ENCODE measurements at places on chromosomes 4 and X. TPM values are rescaled to one million over a fixed set of nuclear protein-coding genes. Genes with fewer than 3 reads are reported as not detected.
A peak's percentile ranks its signal among the peaks of the same experiment; 100 is the strongest.

EGFL6 gene
- total RNA-seq = not detected

FRMD7 gene
- not detected for total RNA-seq

ELOVL6 gene
- 1.1 TPM for total RNA-seq

TRIM2 gene
- 13.9 TPM for total RNA-seq

MAGEA10 gene
- total RNA-seq = not detected

- DNase-seq = no peak
These were observed 114.8 kb downstream of the KDR start for GRCh38 chr4:55010550-55010949.

- no peak for DNase-seq
These were observed 15.6 kb upstream of the TSPAN5 start for GRCh38 chr4:98673978-98674377.

DNA sequence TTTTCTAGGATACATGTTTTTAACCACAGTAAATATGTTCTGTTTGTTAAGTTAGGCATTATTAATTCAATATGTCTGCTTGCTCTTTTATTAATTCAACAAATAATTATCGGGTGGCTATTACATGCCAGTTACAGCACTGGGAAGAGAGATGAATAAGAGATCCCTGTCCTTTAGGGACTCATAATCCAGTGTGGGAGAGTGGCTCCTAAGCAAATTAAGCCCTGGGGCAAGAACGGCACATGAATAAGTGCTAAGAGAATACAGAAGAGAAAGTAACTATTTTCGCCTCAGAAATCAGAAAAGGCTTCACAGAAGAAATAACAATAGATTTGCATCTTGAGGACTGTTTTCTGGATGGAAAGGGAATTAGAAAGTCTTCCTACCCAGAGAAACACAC lies 236.7 kb downstream of the NR3C2 start:
- DNase-seq = no peak

DNA sequence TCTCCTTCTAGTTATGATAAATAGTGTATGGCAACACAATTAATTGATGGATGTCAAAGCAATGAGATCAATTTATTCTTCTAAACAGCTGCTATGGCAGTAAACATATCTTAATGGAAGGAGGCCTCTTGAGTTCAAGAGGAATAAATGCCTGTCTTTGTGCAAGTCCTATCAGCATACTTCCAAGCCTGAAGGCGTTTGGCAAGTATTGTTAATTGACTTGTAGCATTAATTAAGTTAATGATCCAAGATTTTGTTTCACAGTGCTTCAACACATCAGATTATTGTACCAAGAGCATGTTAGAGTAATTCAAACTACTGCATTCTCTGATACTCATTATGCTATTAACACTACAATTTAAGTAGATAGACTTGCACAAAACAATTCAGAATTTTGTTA lies 144.8 kb downstream of the FAT4 start:
- no peak for DNase-seq

DNA sequence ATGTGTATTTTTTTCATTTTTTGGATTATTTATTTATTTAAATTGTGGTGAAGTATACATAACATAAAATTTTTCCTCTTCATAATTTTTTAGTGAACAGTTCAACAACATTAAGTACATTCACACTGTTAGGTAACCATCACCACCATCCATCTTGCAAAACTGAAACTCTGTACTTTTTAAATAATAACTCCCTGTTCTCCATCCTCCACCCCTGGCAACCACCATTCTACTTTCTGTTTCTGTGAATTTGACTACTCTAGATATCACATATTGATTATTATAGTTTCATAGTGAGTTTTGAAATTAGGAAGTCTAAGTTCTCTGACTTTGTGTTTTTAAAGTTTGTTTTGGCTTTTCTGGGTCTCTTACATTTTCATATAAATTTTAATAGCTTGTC lies 89.3 kb upstream of the STX18 start:
- no peak for DNase-seq

DNA sequence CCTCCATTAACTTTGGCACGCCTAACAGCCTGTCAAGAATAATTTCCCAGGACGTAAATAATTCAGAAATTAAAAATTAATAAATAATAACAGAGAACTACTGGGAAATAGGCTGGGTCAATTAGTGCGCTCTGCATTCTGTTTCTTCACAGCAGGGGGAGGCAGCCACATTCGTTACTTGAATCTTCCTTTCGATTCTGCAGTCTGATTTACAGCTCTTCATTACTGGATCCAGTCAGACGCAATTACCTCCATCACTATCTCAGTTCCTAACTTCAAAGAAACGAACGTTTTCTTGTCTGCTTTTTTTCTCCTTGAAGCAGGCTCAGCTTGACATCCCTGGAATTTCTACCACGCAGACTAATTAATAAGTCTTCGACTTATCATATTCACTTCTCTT lies 9.0 kb upstream of the RPL34 start:
- DNase-seq = no peak

DNA sequence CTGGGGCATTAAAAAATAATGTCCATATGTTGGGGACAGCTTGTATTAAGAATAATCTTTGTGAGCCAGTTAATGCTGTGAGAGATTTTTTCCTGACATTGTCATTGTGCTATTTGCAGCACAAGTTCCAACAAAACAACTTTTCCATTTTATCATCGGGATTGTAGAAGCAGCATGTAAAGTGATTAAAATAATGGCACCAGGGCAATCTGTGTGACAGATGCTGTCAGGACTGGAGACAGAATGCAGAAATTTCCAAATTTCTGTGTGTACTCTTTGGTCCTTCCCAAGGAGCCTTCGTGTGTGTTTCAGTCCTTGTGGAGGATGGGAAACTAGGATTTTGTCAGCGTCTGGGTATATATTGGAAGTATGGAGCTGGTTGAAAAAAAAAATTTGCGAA lies 101.5 kb upstream of the LIMCH1 start:
- DNase-seq = peak; percentile 24

DNA sequence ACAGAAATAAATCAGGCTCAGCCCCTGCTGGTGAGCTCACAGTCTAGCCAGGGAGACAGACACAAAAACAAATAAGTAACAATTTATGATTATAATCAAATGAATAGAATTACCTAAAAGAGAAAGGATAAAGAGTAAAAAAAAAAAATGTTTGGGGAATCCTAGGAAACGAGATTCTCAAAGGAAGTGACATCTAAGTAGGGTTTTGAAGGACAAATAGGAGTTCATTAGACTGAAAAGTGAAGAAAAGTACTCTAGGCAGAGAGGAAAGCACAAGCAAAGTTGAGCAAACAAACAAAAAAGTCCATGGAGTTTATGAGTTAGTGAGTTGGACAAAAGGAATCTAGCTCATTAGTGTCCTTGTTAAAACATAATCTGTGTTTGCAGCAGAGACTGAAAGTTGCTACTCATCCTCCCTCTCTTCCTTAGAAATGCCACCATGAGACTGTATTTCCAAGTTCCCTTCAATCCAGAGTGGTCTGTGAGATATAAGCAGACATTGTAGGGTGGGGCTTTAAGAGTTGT lies 145.6 kb downstream of the SPATA18 start:
- DNase-seq = no peak

GRCh38 chr4:146407257-146407656 lies 114.5 kb downstream of the SLC10A7 start:
- no peak for DNase-seq

DNA sequence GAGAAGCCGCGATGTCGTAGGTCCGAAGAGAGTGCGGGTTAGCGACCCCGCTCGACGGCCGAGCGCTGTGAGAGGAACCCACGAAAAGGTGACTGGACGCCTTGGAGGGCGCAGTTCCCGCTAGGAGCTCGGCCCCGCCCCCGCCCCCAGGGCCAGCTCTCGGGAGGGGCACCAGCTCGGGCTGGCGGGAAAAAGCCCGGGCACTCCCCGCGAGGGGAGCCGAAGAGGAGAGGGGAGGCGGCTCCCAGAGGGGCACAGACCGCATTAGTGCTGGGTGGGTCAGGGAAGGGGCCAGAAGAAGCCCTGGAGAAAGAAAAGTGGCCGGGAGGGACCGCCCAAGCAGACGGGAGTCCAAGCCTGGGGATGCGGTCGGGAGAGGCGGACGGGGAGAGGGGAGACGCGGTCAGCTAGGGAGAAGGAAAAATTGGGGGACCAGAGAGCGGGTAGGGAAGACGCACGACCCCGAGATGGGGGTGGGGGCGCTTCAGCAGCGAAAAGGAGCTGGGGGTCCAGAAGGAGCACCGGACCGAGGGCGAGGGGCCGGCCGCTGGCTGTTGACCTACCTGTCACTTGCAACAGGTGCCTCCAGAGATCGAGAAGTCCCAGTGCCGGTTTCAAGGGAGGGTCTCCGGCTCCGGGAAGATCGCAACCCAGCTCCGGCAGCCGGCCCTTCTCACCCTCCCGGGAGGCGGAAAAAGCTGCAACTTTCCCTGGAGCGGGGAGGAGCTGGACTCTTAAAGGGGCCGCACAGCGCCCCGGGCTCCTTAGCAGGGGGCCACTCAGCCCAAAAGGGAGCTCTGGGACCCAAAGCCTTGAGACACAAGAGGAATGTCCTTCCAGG lies at the start of gene SYTL4:
Gene SYTL4 (minus strand): TSS at position 681 of the 841 bp plus-strand sequence. CDS start 30,084 bp downstream, outside the sequence.
- no peak for DNase-seq

DNA sequence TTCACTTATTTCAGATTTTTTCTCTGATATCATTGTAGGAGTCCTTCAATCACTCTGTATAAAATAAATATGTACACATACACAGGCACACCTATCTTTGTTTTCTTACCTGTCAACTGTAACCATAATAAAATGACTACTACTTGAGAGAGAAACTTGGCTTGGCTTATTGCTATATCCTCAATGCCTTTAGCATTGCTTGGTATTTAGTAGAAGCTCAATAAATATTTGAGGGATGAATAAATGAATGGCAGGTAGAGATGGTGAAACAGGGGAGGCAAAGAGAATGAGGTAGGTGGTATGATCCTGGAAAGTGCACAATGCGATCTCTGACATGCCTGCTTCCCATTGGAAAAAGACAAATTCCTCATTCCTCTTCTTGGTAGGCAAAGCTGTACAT lies 21.8 kb upstream of the CXCL6 start:
- no peak for DNase-seq

DNA sequence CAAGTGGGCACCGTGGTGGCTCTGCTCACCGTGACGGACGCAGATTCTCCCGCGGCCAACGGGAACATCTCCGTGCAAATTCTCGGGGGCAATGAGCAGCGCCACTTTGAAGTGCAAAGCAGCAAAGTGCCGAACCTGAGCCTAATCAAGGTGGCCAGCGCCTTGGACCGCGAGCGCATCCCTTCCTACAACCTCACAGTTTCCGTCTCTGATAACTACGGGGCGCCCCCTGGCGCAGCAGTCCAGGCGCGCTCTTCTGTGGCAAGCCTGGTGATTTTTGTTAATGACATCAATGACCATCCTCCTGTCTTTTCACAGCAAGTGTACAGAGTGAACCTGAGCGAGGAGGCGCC lies 2.7 kb downstream of the FAT4 start:
- DNase-seq = peak; percentile 62

- no peak for DNase-seq
These were observed 4.2 kb downstream of the SLC49A3 start for GRCh38 chr4:684623-685327.

- no peak for DNase-seq
These were observed 8.9 kb upstream of the BDH2 start for GRCh38 chr4:103108542-103108941.

- DNase-seq = no peak
These were observed 57.2 kb downstream of the SCML2 start for GRCh38 chrX:18297251-18297650.

DNA sequence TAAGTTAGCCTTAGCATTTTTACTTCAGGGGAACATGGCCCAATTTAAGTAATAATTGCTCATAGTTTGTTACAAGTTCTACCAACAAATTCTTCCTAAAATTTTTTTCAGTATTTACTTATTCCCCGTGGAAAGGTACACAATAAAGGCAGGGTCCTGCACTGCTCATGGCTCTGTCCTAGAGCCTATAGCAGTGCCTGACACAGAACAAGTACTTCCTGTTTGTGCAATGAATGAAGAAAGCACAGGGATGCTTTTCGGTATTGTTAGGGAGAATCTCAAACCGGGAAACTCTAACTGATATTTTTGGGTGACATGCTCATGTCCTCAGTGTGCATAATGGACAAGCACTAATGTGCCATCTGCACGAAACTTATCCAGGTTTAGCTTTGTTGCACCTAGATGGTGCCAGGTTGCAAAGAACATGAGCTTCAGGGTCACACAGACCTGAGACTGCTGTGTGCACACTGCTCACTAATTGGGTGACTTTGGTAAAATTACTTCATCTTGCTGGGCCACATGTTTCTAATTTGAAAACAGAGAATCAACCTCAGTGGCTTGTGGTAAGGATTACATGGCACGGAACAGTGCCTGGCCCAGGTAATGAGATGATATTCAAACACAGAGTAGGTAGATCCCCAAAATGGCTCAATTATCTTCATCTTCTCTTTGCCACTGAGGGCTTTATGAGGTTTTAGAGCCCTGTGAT lies 175.8 kb upstream of the NPY2R start:
- DNase-seq = no peak

DNA sequence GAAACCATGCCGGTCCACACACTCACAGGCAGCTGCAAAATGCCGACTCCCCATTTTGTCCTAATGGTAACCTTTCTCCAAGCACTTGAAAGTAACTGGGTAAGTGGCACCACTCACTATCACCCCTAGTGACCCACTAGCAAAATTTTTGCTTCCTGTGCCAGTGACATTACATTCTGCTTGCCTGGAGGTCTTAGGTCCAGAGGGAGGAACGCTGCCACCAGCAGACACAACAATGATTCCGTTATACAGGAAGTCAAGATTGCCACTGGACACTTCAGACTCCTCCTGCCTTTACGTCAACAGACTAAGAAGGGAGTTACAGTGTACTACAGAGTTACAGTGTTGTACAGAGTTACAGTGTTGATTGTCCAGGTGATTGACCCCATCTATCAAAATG lies 11.8 kb upstream of the TMEM192 start:
- no peak for DNase-seq

DNA sequence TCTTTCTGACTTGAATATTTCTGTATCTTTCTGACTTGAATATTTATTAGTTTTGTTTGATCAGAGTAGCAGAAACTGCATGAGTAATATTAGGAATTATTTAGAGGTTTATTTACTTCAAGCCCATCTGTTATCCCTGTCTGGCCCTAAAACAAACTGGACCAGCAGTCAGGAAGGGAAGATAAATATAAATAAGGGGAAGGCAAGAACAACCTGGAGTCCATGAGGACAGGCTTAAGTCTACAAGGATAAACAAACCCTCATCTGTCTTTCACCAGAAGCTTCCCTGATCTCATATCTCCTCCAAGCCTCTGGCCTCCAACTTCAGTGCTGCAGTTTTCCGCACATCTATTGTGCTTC lies 524.9 kb downstream of the CENPC start:
- DNase-seq = no peak

Measured in dermis microvascular lymphatic vessel endothelial cell (primary cell).